ENCODE measurements at places on chromosomes 12 and 14. TPM values are rescaled to one million over a fixed set of nuclear protein-coding genes. Genes with fewer than 3 reads are reported as not detected.

DNA sequence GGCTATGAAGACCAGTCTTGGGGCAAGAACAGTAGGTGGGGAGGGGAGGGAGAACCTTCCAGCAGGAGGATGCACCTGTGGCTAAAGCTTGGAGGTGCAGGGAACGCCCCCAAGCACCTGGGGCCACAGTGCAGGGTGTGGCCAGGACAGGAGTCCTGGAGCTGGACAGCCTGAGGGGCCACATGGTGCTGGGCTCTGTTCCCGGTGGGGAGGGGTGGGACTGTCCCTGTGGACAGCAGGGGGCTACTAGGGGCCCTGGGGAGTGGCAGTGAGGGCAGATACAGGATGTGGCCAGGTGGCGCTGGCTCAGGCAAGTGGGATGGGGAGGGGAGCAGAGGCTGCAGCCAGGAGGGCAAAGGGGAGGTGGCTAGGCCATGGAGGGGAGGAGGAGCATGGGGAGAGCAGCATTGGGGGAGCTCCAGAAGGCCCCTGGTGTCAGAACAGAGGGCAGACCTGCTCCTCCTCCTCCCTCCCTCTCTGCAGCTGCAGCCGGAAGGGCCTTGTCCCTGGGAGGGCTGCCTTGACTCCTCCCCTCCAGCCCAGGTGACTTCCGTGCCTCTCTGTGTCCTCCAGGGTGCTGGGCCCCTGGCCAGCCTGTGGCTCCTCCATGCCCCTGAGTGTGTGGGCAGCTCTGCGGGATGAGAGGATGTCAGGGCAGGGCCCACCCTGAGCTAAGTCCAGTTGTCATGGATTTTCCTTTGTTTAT lies 68.4 kb upstream of the DLK1 start:
- H3K27me3 ChIP-seq, result no peaks in the 10 kb centered on the region
- H3K4me3 ChIP-seq, result no peak overlapping the region
- no peak overlapping the region for H3K27ac ChIP-seq
- DNase-seq, result peak; percentile 50
- peaks cover 40% of the 10 kb centered on the region for H3K4me1 ChIP-seq

DNA sequence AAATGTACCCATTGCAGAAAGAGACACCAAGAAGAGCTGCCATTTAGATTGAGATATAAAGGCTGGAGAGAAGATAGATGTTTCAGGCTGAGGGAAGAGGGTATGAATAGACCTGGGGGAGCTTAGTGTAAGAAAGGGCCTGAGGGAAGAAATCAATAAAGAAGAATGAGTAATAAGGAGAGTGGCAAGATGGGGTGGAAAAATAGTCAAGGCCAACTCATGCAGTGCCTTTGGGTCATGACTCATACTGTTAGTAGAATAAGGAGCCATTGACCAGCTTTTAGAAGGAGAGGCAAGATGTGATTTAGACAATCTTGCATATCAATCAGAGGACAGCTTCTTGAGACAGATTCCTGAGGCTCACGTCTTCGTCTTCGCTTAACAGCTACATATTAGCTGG lies 287.5 kb downstream of the DUSP6 start:
- DNase-seq, result no peak
- no peaks in the 10 kb centered on the region for H3K36me3 ChIP-seq
- peaks cover 16% of the 10 kb centered on the region for H3K4me1 ChIP-seq
- no peak overlapping the region for H3K4me3 ChIP-seq

GRCh38 chr12:4540638-4541037 lies 1.9 kb downstream of the RAD51AP1 start:
- H3K36me3 ChIP-seq, result peaks cover 31% of the 10 kb centered on the region

DNA sequence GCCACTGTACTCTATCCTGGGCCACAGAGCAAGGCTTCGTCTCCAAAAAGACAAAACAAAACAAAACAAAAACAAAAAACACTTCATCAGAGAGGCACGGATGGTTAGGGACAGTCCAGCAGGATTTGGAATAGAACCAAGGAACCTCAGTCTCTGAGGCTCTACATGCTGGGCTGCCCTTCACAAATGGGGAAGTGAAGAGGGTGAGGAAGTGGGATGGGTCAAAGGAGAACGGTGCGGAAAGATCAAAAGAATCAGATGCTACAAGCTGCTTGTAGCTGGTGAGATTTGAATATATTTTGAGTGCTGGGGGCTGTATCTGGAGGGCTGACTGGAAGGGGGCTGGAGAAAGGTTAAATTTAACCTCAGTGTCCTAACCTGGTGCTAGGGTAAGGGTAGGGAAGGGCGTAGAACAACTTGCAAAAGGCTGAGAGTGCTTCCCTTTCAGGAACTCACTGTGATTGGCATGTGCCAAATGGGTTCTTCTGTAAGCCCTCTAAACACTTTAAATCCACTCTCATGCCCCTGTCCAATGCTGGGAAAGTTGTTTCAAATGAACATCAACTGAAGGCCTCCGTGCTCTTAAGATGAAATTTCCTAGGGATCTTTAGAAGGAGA lies 4.6 kb downstream of the FOXJ2 start:
- H3K4me3 ChIP-seq, result no peak overlapping the region
- H3K36me3 ChIP-seq, result no peaks in the 10 kb centered on the region
- H3K27me3 ChIP-seq, result no peaks in the 10 kb centered on the region
- no peak for DNase-seq
- H3K27ac ChIP-seq, result no peak overlapping the region
- H3K4me1 ChIP-seq, result peaks cover 35% of the 10 kb centered on the region

E2F7 gene
- total RNA-seq, result 31.9 TPM

C12orf60 gene
- total RNA-seq, result 5.4 TPM

Data from neural progenitor cell (in vitro differentiated cells).